Activated CD4-positive, alpha-beta T cell treated with anti-CD3 and anti-CD28 coated beads for 1 hour (primary cell): ENCODE measurements at places on chromosomes 12 and 14.

- DNase-seq, result no peak
These were observed 9.3 kb upstream of the ITGA5 start for GRCh38 chr12:54428050-54429013.

DNA sequence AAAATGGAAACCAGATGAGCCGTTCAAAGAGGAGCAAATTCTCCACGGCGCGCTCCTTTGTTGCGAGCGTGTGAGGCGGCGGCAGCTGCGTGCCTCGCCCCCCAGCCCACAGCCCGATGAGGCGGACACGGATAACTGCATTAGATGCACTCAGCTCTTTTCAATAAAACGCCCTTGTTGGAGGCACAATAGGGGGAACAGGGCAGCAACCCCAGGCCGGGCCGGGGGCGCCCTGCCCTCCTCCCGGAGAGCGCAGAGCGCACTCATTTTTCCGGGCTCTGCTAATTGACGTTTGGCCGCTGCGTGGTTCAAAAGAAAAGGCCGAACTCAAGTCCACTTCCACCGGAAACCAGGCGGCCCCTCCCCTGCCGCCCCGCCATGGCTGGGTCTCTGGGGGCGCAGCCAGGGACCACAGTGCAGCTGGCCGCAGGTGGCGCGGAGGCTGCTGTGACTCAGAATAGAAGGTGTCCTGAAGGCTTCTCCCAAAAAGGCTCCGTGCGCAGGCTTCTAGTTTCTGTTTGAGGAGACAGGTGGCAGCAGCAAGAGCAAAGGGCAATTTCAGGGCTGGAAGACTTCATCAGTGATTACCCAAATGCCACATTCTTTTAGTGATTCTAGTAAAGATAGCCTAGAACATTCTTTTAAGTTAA, 29.0 kb upstream of the SMOC1 start:
- DNase-seq, result no peak

DNA sequence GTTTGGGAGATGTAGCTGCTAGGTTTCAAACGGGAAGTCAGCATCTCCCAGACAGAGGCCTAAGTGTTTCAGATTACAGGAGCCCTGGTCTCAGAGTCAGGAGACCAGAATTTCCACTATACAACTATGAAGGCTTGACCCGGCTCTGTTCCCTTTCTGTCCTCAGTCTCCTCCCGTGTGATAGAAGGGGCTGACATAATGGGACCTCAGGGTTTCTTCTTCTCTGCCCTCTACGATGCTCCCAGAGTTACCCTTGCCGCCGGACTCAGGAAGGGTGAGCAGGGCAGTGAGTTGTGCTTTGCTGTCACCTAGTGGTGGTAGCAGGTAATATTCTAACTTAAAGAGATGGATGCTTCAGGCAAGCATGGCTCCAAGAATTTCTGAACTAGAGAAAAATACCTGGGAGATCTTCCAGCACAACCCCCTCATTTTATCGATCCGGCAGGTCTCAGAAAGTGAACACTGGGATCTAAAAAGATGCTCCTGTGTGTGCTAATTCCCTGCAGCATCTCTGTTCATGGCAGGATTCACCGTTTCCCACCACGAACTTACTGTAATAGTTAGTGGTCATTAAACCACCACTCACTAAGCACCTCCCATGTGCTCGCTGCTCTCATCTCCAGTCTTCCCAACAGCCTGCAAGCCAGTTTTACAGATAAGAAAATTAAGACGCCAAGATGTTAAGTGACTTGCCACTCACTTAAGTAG, 84.4 kb downstream of the VWF start:
- no peak for DNase-seq

DNA sequence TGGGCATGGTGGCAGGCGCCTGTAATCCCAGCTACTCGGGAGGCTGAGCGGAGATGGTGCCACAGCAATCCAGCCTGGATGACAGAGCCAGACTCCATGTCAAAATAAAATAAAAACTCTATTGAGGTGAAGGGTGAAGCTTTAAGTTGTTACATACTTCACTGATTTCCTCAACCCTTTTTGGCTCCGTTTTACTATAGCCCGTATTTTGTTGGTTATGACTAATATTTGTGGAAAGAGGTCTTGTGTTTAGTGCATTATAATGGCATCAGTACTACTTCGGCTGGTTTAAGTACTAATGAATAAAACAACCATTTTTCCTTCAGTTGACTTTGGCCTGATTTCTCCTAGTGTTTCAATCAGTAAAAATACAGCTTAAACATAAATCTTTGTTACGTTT, 27.0 kb upstream of the SLC2A14 start:
- DNase-seq, result no peak

DNA sequence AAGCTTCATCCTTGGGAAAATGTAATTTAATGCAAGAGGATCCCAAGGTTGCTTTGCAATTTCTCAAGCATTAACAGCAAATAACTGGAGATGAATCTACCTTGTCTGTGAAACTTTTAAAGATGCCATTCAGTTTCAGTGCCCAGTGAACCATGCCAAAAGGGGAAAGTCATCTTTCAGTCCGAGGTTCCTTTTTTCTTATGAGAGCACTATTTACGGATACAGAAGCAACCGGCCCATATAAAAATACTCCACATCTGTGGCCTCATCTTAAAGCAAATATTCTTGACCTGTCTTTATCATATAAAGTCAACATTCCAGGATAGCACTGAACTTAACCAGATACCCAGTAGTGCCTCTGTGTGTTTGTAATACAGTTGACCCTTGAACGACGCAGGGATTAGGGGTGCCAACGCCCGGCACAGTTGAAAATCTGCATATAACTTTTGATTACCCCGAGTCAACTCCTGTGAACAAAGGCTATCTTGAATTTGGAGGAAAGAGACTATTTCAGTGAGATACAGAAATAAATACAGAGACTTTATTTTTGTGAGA, 209.4 kb downstream of the PCNX1 start:
- DNase-seq, result no peak

- DNase-seq, result no peak
These were observed 5.9 kb upstream of the GDF11 start for GRCh38 chr12:55736780-55737580.
